Progenitor cell of endocrine pancreas (in vitro differentiated cells): ENCODE measurements at places on chromosomes 7 and 10.
A peak's percentile ranks its signal among the peaks of the same experiment; 100 is the strongest.

DNA sequence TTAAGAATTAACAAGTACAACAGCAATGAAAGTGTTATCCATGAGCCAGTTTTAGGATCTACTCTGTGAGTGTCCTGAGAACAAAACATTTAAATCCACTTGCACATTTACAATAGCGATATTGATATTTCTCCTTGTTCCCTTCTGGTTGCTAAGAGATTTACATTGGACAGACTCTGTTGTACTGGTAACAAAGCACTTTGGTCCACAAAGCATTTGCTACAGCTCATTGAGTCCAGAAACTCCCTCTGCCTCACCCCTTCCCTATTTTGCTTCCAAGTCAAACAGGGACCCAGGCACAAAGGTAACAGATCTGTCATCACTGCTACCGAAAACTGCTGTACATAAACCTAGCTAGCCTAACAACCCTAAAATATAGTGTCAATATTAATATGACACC is 2.1 kb downstream of the ANK3 start:
- H3K4me1 ChIP-seq, result peaks cover 13% of the 10 kb centered on the region
- H3K36me3 ChIP-seq, result no peaks in the 10 kb centered on the region
- DNase-seq, result no peak
- H3K4me3 ChIP-seq, result no peak overlapping the region
- no peaks in the 10 kb centered on the region for H3K27me3 ChIP-seq

- no peak overlapping the region for H3K4me3 ChIP-seq
- DNase-seq, result no peak
- peaks cover 3% of the 10 kb centered on the region for H3K36me3 ChIP-seq
- peaks cover 54% of the 10 kb centered on the region for H3K4me1 ChIP-seq
Measured at GRCh38 chr7:77543910-77544309, 6.8 kb downstream of the PTPN12 start.

GRCh38 chr10:77022671-77023070 is 614.9 kb downstream of the KCNMA1 start:
- no peaks in the 10 kb centered on the region for H3K27me3 ChIP-seq
- H3K27ac ChIP-seq, result no peak overlapping the region
- H3K4me1 ChIP-seq, result peaks cover 7% of the 10 kb centered on the region
- no peak overlapping the region for H3K4me3 ChIP-seq
- H3K36me3 ChIP-seq, result no peaks in the 10 kb centered on the region

- no peaks in the 10 kb centered on the region for H3K27me3 ChIP-seq
- peaks cover 34% of the 10 kb centered on the region for H3K4me1 ChIP-seq
- H3K4me3 ChIP-seq, result no peak overlapping the region
Measured at GRCh38 chr10:89563861-89564478, 28.6 kb upstream of the SLC16A12 start.

- no peaks in the 10 kb centered on the region for H3K36me3 ChIP-seq
- DNase-seq, result no peak
- no peak overlapping the region for H3K27ac ChIP-seq
- H3K4me3 ChIP-seq, result no peak overlapping the region
- peaks cover 3% of the 10 kb centered on the region for H3K27me3 ChIP-seq
Measured at GRCh38 chr10:16566202-16566805, 44.6 kb upstream of the C1QL3 start.

- no peaks in the 10 kb centered on the region for H3K36me3 ChIP-seq
- no peak for DNase-seq
- peaks cover 15% of the 10 kb centered on the region for H3K4me1 ChIP-seq
Measured at GRCh38 chr10:52332815-52333214, 18.7 kb downstream of the DKK1 start.

DNA sequence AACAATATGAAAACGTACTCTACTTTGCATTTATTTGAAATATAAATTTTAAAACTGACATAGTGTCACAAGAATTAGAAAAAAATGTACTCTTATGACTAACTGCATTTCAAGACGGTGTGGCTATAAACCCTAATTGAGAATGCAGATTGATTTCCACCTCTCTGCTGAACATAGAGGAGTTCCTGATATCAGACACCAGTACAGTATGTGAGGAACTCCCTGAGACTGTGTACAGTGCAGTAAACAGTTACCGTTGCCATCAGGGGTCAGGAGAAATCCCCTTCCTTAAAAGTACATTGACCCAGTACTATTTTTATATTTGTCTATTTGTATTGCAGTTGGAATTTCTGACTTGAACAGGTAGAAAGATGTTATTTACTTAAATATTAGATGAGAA is 61.8 kb upstream of the DKK1 start:
- H3K4me1 ChIP-seq, result no peaks in the 10 kb centered on the region
- H3K4me3 ChIP-seq, result no peak overlapping the region
- H3K27me3 ChIP-seq, result no peaks in the 10 kb centered on the region
- no peak overlapping the region for H3K27ac ChIP-seq
- DNase-seq, result no peak
- no peaks in the 10 kb centered on the region for H3K36me3 ChIP-seq

DNA sequence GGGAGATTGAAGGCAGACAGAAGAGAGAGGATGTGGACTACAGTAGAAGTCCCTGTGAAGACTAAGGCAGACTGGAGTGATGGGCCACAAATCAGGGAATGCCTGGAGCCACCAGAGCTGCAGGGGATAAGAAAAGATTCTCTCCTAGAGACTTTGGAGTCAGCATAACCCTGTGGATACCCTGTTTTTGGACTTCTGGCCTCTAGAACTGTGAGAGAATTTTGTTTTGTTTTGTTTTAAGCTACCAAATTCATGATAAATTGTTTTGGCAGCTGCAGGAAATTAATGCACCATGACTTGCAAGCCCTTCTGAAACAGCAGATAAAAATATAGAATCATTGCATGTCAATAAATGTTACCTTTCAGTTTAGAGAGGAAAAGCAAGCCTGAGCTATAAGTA is 41.3 kb downstream of the INHBA start:
- no peak overlapping the region for H3K4me3 ChIP-seq
- H3K36me3 ChIP-seq, result no peaks in the 10 kb centered on the region
- DNase-seq, result no peak

GRCh38 chr7:66452165-66452564 is 176.5 kb upstream of the KCTD7 start:
- no peak for DNase-seq
- H3K4me3 ChIP-seq, result no peak overlapping the region
- H3K27ac ChIP-seq, result no peak overlapping the region
- H3K36me3 ChIP-seq, result peaks cover 3% of the 10 kb centered on the region

DNA sequence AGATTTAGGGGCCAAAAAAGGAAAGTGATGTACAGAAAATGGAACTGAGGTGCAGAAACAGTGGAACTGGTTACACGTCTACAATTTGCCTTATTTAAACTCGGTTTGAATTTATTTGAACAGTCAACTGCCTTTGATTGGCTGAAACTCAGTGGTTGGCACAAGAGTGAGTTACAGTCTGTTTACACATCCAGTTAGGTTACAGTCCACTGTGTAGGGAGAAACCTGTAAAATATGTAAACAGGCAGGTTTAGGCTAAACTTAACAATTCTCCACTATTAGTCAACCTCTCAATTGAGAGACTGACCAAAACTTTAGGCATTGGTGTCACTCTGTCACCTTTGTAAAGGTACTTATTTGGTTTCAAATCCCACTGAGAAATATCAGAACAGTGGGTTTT is 40.3 kb upstream of the RELN start:
- no peaks in the 10 kb centered on the region for H3K36me3 ChIP-seq
- H3K27ac ChIP-seq, result no peak overlapping the region
- peaks cover 3% of the 10 kb centered on the region for H3K4me1 ChIP-seq

DNA sequence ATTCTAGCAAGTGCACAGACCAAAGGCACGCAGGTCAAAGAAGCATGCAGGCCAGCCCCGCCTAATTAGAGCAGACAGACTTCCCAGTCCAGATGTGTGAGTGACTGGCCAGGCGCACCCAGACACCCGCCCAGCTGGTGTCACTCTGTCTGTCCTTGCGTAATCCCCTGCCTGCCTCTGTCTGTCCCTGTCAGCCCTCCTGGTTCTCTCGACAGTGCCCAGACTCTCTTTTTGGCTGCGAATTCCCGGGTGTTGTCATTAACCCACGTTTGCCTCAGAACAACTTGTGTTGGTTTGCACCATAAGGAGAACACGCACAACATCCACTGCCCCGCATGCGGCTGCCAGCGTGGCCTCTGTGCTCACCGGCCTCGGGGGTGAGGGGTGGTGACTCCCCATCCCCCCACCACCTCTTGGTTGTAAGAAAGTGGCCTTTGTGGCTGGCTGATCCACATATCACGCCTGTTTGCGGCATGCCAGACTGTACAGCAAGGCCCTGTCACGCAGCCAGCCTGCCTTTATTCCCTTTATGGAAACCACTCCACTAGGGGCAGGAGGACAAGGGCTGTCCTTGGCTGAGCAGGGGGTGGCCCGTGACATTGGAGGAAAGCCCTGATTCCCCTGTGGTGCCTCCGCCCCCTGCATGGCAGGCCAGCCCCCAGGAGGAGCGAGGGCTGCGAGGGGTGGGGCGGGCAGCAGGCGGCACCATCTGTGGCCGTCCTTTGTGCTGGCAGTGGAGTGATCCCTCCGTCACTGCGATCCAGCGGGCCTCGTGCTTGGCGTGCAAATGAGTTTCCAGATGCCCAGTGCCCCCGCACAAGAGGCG is 72.8 kb upstream of the PPIF start:
- H3K27ac ChIP-seq, result no peak overlapping the region
- H3K4me1 ChIP-seq, result peaks cover 8% of the 10 kb centered on the region
- H3K4me3 ChIP-seq, result no peak overlapping the region
- peaks cover 18% of the 10 kb centered on the region for H3K36me3 ChIP-seq

DNA sequence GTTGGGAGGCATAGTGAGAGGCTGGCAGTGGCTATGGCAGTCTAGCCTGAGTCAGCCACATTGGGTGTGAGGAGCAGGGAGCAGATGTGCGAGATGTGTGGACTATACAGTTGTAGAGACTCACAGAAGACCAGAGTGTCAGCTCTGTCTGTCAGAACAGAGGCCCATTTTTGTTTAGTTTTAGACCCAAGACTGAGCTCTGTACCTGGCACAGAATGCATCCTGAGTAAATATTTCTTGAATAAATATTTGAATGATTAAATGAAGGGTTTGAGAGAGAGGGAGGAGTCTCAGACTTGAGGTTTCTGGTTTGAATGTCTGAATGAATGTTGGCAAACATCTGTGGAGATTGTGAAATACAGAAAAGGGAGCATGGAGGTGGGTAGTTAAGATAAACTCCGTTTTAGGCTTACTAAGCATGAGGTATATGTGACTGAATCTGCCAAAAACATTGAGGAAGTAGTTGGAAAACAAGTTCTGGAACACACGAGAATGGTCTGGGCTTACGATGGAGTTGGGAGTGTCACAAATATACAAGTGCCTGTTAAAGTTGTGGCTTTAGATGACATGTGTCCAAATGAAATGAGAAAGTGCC is 3.6 kb downstream of the SEC23IP start:
- H3K4me1 ChIP-seq, result peaks cover 40% of the 10 kb centered on the region
- no peaks in the 10 kb centered on the region for H3K27me3 ChIP-seq
- DNase-seq, result no peak

- H3K4me3 ChIP-seq, result no peak overlapping the region
- no peaks in the 10 kb centered on the region for H3K27me3 ChIP-seq
- H3K4me1 ChIP-seq, result peaks cover 10% of the 10 kb centered on the region
- no peak for DNase-seq
Measured at GRCh38 chr7:44793919-44794318, 2.6 kb upstream of the PPIA start.

DNA sequence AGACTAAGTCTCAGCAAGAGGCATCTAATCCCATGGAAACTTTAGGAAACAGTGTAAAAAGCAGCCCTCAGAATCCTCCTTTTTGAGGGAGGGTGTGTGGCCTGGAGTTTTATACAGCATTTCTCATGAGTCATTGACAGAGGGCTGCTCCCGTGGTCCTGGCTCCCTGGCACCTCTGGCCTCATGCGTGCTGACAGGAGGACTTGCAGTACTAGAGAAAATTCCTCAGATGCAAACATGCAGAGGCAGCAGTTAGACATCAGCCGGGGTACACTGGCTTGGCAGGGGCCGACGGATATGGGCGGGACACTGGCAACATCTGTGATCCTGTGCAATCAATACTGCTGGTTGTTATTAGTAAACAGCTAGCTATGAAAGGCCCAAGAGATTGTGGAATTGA is 925.1 kb upstream of the CELF2 start:
- no peaks in the 10 kb centered on the region for H3K27me3 ChIP-seq
- no peak for DNase-seq
- H3K4me3 ChIP-seq, result no peak overlapping the region
- H3K27ac ChIP-seq, result no peak overlapping the region

GRCh38 chr10:59126991-59127390 is 49.5 kb upstream of the PHYHIPL start:
- H3K4me1 ChIP-seq, result peaks cover 27% of the 10 kb centered on the region
- peak overlapping the region; percentile 72 for H3K27ac ChIP-seq
- DNase-seq, result no peak
- H3K27me3 ChIP-seq, result peaks cover 6% of the 10 kb centered on the region

GRCh38 chr10:122564980-122565379 is 4.4 kb downstream of the DMBT1 start:
- peaks cover 13% of the 10 kb centered on the region for H3K4me1 ChIP-seq
- no peak overlapping the region for H3K4me3 ChIP-seq
- no peak overlapping the region for H3K27ac ChIP-seq
- H3K27me3 ChIP-seq, result peaks cover 70% of the 10 kb centered on the region

GRCh38 chr7:4744391-4745264 is 30.8 kb upstream of the AP5Z1 start:
- DNase-seq, result peak; percentile 92
- H3K27ac ChIP-seq, result peak overlapping the region; percentile 99
- no peaks in the 10 kb centered on the region for H3K27me3 ChIP-seq
- H3K4me1 ChIP-seq, result peaks cover 54% of the 10 kb centered on the region

DNA sequence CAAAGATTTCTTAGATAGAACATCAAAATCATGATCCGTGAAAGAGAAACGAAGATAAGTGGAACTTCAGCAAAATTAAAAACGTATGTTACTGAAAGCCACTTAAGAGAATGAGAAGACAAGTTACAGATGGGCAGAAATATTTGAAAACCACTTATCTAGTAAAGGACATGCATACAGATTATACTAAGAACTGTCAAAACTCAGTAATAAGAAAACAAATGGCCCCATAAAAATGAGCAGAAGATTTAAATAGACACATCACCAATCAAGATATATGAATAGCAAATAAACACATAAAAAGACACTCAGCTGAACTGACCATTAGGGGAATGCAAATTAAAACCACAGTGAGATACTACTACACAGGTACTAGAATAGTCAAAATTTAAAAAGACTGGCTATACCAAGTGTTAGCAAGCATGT is 343.7 kb downstream of the PTEN start:
- no peak overlapping the region for H3K27ac ChIP-seq
- H3K4me3 ChIP-seq, result no peak overlapping the region
- DNase-seq, result no peak
- H3K27me3 ChIP-seq, result peaks cover 8% of the 10 kb centered on the region
- peaks cover 14% of the 10 kb centered on the region for H3K4me1 ChIP-seq
- H3K36me3 ChIP-seq, result no peaks in the 10 kb centered on the region

GRCh38 chr7:140517546-140518369 is 38.5 kb upstream of the MKRN1 start:
- no peak overlapping the region for H3K4me3 ChIP-seq
- peak overlapping the region; percentile 35 for H3K27ac ChIP-seq
- peaks cover 1% of the 10 kb centered on the region for H3K4me1 ChIP-seq
- no peaks in the 10 kb centered on the region for H3K27me3 ChIP-seq
- DNase-seq, result peak; percentile 79

GRCh38 chr7:112370436-112370835 is 79.8 kb upstream of the IFRD1 start:
- no peaks in the 10 kb centered on the region for H3K27me3 ChIP-seq
- no peak overlapping the region for H3K27ac ChIP-seq
- H3K36me3 ChIP-seq, result no peaks in the 10 kb centered on the region
- no peak for DNase-seq
